ENCODE measurements at places on chromosomes 11 and 22.

DNA sequence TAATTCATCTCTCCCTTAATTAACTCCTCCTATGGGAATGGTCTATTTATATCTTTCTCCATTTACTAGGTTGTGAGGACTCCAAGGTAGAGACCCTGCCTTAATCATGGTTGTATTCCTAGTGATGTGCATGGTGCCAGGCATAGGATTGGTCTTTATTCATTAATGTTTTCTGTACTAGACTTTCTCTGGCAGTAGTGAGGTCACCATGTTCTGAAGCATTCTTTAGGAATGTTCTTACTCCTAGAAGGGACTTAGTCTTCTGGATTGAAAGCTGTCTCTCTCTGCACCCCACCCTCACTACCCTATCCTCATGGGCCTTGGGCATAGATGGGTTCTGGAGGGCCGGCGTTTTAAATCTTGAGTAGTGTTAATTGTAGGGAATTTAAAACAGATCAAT, 10.6 kb upstream of the INSC start:
- DNase-seq, result no peak

DNA sequence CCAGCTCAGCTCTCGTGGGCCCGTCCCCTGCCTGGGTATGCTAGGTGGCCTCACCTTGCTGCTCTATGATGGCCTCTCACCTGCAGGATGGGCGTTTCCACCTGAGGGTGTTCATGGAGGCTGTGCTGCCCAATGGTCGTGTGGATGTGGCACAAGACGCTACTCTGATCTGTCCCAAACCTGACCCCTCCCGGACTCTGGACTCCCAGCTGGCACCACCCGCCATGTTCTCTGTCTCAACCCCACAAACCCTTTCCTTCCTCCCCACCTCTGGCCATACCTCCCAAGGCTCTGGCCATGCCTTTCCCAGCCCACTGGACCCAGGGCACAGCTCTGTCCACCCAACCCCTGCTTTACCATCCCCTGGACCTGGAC, 2.1 kb downstream of the ZP1 start:
- DNase-seq, result no peak

DNA sequence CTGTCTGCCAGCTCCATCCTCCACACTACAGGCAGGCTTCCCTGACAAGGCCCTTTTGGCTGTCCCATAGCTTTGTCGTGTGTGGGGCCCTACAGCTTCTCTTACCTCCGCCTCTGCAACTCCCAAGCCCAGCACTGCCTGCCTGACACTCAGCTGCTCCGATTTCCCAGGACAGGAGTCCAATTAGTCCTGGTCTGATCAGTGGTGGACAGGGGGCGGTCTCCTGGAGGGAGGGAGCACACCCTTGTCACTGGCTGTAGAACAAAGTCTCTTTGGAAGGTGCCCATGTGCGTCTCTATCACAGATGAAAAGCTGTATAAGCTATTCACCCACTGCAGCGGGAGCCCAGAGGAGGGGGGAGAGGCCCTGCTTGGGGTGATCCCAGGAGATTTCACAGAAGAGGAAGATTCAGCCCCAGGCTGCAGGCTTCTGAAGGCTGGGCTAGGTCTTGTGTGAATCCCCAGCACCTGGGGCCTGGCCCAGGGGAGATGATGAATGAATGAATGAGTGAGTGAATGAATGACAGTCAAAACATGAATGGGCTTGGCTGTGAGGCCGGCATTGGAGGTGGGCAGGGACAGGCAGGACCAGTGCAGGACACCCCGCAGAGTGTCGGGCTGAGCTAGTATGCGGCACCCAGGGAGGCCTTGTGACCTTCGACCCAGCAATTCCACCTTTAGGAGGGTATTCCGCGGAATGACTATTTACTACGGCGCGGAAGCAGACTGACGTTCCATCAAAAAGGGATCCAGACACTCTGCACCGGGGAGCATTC, 142.4 kb downstream of the CACNA1I start:
- no peak for DNase-seq

DNA sequence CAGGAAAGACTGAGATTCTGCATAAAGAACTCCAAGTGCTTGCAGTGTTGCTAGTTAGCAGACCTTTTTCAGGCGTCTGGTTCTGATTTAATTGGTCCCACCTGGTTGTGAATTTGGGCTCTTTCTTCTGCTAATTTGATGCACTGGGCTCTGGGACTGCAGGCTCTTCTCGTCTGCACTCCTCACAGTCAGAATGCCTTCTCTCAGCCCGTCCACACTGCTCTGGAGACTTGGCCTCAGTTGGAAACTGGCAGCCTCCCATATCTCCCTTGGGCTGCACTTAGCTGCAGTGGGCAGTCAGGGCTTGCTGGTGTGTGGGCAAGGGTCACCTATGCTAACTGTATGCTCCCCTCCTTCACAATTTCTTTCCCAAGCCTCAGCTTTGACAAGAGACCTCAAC, 1.5 kb downstream of the TRIM6 start:
- no peak for DNase-seq

DNA sequence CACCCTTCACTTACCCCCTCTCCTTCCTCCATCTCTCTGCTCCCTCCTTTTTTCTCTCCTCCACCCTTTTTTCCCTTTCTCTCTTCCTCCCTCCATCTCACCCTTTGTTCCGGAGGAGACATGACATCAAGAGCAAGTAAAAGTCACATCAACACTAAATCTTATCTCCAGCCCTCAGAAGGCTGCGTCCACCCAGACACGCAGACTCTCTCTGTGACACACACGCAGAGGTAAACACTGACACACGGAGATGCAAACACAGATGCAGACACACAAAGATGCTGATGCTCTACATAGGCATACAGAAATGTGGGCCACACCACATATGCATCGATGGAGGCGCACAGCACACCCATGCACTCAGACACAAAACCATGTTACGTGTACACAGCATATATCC, 27.0 kb downstream of the NRXN2 start:
- DNase-seq, result no peak
